ENCODE measurements at places on chromosomes 2 and 18.

DNA sequence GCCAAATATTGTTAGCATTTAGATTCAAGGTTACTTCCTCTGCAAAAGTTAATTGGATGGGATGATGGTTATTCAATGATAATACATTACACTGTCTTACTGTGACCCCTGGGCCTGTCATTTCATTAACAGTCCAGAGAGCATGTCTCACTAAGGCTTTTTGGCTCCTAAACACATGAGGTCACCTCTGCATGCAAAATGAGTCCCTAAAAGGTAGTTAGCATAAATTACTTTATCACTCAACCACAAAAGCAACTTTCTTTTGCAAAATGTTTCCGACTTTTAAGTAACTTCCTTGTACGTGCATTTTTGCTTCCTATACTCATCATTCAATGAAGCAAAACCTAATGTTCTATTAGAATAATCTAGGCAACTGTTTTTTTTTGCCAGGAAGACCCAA is 16.8 kb upstream of the AGFG1 start:
- DNase-seq: no peak

- no peak for DNase-seq
These were observed 1.6 kb upstream of the NAGK start for GRCh38 chr2:71066856-71067255.

GRCh38 chr2:68807821-68808266 is 63.4 kb downstream of the BMP10 start:
- no peak for DNase-seq

- DNase-seq: no peak
These were observed 222.9 kb downstream of the PTPRM start for GRCh38 chr18:7789856-7790552.

- DNase-seq: no peak
These were observed 51.4 kb downstream of the TTC39C start for GRCh38 chr18:24065906-24066305.
